NB4 (cell line): ENCODE measurements at places on chromosomes 4 and X.

DNA sequence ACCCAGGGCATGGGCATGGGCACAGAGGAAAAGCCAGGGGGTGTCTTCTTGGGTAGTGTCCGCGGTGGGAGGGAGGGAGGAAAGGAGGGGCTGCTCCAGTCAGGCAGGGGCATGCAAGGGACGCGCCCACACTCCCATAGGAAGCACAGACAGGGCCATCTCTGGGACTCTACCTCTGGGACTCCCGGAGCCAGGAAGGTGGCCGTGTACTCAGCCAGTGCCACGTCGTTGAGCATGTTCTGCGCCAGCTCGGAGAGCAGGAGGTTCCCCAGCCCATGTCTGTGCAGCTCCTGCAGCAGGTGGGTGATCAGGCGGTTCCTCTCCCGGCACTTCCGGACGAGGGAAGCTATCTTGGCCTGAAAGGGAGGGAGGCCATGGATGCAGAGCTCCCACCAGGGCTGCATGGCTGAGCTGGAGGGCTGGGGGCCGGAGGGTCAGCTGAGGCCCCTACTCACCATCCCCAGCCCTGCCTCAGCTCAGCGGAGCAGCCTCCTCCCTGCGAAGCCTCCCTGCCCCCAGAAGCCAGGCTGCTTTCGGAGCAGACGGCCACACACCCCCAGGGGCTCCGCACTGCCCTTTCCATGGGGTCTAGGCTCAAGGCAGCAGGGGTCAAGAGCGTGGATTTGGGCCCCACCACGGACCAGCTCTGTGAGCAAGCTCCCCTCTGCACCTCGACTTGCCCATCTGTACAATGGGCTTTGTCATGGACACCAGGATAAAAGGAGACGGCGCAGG lies 44.6 kb downstream of the C4orf50 start:
- DNase-seq: no peak

GRCh38 chr4:180394312-180394711 lies 1848.9 kb upstream of the TENM3 start:
- DNase-seq: no peak

GRCh38 chr4:13618212-13618806 lies 9.2 kb downstream of the BOD1L1 start:
- DNase-seq: no peak

- DNase-seq: no peak
Observed at GRCh38 chr4:26126994-26127393, 193.8 kb upstream of the RBPJ start.

GRCh38 chrX:121598356-121598755 lies 550.9 kb downstream of the GLUD2 start:
- no peak for DNase-seq

DNA sequence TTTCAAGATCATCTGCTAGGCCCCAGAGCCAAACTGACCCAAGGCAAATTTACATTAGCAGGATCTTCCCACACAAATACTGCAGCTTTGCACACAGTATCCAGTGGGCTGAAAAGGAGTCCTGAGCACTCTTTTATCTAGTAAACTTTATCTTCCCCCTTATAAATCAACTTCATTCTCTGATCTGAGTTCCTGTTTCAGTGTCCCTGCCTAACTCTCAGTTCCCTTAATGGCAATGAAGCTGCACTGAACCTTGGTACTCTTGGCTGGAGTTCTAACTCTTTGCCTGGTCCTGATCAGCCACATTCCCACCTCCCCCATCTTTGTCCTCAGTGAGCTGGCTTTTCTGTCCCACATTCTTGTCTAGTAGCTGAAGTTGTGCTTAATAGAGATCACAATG lies 37.4 kb downstream of the EDA2R start:
- no peak for DNase-seq
